Stimulated activated CD4-positive, alpha-beta T cell treated with anti-CD3 and anti-CD28 coated beads, Interleukin-4, amount 100 ng/mL, for 1 hour (primary cell): ENCODE measurements at places on chromosomes 4 and X.

DNA sequence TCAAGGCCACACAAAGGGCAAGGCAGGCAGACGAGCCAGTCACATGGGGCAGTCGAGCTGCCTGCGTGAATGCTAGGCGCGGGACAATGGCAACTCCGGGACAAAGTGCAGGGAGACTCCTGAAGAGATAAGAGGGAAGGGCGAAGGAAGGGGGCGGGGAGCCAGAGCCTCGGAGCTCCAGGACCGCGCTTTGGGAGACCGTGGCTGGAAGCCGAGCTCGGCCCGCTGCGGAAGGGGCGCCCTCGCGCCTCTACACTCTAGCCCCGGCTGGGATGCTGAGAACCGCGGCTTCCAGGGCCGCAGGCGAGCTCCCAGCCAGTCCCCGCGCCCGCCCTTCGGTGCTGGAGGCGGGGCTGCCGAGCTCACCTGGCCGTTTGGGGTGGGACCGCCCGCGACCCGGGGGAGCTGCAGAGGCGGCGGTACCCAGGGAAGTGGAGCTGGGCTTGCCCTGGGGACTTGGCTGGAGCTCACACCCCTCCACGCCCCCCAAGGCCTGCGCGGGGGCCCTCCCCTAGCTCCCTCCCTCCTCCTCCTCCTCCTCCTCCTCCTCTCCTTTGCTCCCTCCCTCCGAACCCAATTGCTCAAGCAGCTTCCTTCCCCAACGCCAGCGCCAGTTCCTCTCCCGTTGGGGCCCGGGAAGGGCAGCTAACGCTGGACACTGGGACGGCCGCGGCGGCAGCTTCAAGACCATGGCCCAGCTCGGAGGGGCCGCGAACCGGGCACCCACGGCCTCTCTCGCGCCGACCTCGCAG is at the start of gene SOWAHD:
Gene SOWAHD (plus strand): TSS at position 610 of the 752 bp plus-strand sequence. CDS start 80 bp downstream, at position 690.
- DNase-seq = peak; percentile 30

GRCh38 chr4:111450867-111451266 is 694.4 kb upstream of the FAM241A start:
- no peak for DNase-seq

GRCh38 chr4:138235419-138235952 is 6.7 kb downstream of the SLC7A11 start:
- no peak for DNase-seq

DNA sequence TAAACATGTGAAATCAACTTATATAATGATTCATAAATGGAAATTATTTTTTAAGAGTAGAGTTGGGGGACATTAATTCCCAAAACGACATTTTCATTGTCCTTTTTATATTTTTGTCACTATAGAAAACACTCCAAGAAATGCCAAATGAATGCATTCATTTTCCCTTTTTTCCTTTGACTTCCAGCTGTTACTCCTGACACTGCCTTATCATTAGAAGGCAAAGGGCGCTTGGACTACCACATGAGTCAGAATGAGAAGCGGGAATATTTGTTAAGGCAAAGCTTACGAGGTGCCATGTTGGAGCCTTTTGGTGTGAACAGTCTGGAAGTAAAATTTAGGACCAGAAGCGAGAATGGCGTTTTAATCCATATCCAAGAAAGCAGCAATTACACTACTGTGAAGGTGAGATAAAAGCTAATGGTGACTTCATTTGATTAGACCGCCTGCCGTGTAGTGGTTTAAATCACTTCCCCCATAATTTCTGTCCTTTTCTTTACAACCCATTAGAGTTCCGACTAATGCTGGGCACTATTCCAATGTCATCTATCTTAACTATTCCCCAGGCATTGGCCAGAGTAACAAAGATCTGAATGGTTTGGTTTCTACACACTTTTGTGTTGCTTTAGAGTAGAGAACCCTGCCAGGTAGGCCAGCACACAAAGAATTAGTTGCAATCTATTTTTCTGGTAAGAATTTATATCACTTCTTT is 166.7 kb downstream of the FAT4 start:
- no peak for DNase-seq

- DNase-seq = no peak
Observed at GRCh38 chr4:74031576-74031975, 6.9 kb downstream of the CXCL3 start.

GRCh38 chr4:67037504-67038227 is 507.6 kb downstream of the CENPC start:
- no peak for DNase-seq

DNA sequence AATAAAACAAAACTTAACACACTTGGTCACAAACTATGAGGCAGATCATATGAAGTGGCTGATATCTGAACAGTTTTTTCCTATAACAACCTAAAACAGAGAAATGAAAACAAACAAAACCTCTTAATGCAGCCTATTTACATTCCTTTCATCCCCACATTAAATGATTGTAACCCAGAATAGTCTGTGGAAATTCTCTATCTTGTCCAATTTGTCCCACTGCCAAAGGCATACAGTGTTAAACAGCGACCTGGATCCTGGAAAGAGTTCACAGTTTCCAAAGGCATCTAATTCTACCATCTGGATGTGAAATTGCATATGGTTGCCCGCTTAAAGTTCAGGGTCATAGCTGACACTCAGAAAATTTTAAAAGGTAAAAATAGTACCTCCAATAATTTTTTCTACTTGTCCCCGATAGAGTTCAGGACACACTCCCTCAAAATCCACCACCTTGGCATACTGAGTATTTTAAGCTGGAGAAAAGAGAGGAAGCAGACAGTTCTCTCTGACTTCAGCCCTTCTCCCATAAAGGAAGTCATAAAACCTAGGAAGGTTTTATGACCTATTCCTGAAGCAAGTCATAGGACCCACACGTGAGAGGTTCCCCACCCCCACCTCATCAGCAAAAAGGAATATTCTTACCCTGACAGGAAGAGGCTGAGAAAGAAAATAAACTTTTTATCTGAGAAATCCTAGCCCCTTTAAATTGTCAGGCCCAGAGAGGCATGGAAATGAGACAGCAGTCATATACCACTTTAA is 270.2 kb downstream of the PAPSS1 start:
- no peak for DNase-seq

GRCh38 chr4:159341522-159341921 is 238.6 kb downstream of the RAPGEF2 start:
- no peak for DNase-seq

DNA sequence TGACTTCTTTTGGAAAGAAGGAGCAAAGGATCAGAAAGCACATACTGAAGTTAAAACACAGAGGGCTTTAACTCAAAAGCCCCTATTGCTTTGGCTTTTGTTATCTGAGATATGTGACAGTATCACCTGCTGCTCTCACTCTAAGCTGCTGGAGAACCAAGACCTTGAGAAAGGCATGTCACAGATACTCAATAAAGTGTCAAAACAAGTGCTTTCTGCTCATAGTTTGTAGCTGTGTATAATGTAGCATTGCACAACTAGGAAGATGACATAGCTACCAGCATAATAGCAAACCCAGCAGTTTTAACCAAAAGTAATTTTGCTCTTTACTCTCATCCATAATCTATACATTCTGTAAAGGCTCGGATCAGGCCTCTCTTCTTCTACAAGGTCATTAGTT is 159.6 kb downstream of the LHFPL1 start:
- no peak for DNase-seq

GRCh38 chr4:2537011-2537830 is 774 bp downstream of the FAM193A start:
- DNase-seq = peak; percentile 55

DNA sequence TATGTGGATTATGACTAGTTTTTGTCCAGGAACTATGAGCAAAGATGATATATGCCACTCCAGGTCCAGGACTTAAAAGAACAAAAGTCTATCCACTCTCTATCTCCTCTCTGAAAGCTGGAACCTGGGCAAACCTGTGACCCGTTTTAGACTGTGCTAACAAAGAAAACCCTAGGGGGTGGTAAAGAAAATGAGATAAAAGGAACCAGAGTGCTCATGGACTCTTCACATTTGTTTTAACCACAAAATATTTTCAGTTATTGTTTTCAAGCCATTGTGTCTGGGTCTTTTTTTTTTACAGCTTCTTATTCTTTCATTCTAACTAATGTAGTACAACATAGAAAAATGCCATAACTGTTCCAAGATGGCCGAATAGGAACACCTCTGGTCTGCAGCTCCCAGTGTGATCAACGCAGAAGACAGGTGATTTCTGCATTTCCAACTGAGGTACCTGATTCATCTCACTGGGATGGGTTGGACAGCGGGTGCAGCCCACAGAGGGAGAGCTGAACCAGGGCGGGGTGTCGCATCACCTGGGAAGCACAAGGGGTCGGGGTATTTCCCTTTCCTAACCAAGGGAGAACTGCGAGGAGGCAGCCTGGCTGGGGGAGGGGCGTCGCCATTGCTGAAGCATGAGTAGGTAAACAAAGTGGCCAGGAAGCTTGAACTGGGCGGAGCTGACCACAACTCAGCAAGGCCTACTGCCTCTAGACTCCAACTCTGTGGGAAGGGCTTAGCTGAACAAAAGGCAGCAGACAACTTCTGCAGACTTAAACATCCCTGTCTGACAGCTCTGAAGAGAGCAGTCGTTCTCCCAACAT is 45.1 kb downstream of the CHM start:
- DNase-seq = no peak

DNA sequence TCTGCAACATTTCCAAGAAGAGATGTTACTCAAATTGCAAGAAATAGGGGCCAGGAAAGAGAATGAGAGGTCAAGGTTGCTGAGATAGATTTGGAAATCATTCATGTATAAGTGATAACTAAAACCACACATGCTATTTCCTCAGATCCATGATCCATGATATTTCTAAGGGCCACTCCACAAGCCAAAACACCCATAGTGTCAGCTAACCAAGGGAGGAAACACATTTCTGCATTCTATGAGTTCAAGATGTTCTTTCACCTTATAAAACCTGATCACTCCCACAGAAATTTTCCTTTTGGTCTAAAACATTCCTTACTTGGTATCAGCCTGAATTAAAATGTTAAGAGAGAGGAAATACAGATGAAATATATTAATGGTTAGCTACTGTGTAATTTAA is 47.2 kb downstream of the TBCK start:
- no peak for DNase-seq

DNA sequence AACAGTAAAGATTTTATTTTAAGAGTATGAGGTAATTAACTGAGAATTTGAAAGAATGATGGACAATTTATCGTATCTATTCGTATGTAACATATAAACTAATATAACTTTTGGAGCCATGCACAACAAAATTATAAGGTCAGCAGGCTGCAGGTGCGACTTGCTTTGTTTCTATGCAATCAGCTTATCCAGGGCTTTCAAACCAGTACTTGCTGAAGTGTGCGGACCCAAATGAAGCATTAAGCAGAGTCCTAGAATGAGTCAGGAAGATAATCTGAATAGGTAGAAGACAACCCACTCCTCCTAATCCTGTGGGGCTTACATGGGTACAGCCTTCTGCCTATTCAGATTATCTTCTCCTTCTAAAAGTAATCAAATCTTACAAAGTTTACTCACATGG is 2.1 kb downstream of the NSD2 start:
- DNase-seq = no peak

- DNase-seq = no peak
Observed at GRCh38 chrX:108332281-108332680, 105.9 kb downstream of the COL4A6 start.

DNA sequence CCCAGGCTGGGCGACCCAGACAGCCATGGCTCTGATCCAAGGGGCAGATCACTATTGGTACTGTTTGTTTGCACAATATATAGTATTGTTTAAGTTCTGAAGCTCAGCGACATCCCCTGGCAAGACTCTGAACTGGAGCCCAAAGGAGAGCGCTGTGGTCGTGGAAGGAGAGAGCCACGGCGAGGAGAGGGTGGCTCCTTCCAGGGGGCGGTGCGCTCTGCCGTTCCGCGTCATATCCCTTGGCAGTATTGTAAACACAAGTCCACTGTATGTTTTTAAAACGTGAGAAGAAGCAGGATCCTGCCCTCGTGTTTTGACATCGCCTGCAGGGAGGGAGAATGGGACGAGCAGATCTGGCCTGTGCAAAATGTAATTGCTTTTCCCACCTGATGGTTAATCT is 185.5 kb downstream of the RAB28 start:
- DNase-seq = no peak

GRCh38 chr4:100736641-100737451 is 219.0 kb upstream of the EMCN start:
- DNase-seq = no peak

DNA sequence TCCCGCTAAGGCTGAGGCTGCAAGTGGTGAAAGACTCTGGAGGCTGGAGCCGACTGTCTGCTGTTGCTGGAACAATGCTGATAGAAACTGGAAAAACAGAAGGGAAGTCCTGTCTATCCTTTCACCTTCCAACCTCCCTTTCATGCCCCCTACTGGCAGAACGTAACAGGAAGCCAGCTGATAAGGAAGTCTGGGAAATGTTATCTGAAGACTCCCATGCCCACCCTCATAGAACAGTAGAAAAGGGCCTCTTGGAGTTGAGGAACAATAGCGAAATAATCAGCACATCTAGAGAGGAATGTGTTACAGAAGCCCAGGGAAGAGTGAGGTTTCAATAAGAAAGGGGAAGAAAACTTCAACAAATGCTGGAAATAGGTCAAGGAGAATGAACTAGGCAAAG is 117.1 kb upstream of the DKK2 start:
- DNase-seq = no peak

- no peak for DNase-seq
Observed at GRCh38 chr4:32560306-32560705, 1840.1 kb downstream of the PCDH7 start.

GRCh38 chrX:153488231-153488914 is 6.4 kb upstream of the BGN start:
- DNase-seq = no peak

DNA sequence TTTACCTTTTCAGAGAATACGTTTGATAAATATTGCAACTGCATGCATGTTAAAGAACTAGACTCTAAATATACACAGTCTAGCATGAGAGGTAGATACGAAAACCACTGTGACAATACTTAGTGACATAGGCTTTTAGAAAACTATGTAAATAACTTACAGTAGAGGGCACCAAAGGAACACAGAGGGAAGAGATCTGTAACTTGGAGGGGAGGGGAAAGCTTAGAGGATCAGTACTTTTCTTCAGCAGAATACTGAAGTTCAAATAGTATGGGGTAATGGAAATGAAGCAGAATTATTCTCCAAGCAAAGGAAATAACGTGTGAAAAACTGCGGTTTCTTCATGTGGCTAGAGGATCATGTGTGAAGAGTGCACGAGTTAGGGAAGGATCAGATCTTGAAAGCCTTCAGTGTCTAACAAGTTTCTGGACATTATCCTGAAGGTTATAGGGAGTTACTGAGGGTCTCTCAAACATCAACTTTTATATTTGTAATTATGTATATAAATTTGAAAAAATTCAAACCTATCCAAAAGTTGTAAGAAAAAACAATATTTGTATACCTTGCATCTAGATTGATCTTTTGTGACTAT is 264.3 kb downstream of the NPFFR2 start:
- DNase-seq = no peak

DNA sequence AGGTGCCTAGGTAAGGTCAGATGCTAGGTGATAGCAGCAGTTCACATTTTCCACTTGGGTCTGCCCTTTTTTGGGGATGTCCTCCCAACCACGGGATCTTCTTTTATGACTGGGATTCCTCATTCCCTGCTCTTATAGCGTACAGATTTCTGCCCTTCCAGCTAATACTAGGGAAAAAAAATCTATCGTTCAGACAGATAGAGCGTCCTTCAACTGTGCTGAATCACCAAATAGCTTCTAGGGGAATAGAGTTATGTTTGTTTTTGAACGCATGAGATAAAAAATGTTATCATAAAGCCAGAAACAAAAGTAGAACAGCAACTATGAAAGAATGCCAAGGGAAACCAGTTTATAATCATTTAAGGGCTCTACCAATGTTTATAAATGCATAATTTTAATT is 13.0 kb downstream of the RAP2C start:
- DNase-seq = no peak

- DNase-seq = no peak
Observed at GRCh38 chr4:26822546-26822945, 38.1 kb upstream of the STIM2 start.
